CD4-positive, alpha-beta T cell treated with Interleukin-6 at 100 ng/mL for 8 hours (primary cell): ENCODE measurements at places on chromosomes 3 and 15.
A peak's percentile ranks its signal among the peaks of the same experiment; 100 is the strongest.

GRCh38 chr3:17175187-17175807, 290.5 kb downstream of the PLCL2 start:
- DNase-seq = no peak

- no peak for DNase-seq
Observed at GRCh38 chr3:156158656-156159295, 38.4 kb downstream of the KCNAB1 start.

DNA sequence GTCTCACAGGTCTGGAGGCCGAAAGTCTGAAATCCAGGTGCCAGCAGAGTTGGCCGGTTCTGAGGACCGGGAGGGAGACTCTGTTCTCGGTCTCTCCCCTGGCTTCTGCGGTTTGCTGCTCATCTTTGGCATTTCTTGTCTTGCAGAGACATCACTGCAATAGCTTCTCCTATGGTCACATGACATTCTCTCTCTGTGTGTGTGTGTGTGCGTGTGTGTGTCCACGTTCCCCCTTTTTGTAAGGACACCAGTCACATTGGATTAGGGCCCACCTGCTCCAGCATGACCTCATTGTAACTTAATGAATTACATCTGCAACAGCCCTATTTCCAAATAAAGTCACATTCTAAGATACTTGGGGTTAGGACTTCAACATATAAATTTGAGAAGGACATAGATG, 12.4 kb upstream of the ATP10A start:
- DNase-seq = no peak

- no peak for DNase-seq
Observed at GRCh38 chr15:25179673-25180511, 225.1 kb downstream of the SNRPN start.

GRCh38 chr3:168157903-168158302, 62.2 kb upstream of the GOLIM4 start:
- no peak for DNase-seq

DNA sequence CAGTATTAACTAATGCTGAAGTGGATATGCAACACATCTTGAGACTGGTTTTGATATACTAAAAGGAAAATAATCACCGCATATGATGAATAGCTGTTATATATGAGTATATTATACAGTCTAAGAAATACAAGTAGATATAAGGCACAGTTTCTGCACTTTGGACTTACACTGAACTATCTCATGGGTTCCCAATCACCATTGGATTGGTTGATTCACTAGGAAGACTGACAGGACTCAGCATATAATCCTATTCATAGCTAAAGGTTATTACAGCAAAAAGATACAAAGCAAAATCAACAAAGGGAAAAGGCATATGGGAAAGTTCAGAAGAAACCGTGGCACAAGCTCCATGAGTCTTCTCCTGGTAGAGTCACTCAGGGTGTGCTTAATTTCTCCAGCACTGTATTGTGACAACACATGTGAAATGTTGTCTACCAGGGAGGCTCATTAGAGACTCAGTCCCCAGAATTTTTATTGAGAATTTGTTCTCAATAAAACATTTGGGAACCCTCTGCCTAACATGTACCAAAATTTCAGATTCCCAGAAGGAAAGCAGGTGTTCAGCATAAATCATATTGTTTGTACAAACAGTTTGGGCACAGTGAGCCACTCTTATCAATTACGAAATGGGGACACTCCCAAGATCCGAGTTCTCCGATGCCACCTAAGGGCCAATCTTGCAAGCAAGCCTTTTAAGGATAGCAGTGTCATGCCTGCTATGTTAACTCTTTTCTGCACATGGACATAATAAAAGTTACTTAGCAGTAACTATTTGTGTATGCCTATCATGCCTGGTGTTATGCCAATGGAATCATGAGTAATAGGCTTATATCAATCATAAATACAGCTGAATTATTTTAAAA, 26.8 kb downstream of the CMC1 start:
- no peak for DNase-seq

- peak; percentile 62 for DNase-seq
Observed at GRCh38 chr3:152243301-152243711, 25.4 kb upstream of the MBNL1 start.

- no peak for DNase-seq
Observed at GRCh38 chr15:64348455-64348854, 7.5 kb downstream of the CSNK1G1 start.

DNA sequence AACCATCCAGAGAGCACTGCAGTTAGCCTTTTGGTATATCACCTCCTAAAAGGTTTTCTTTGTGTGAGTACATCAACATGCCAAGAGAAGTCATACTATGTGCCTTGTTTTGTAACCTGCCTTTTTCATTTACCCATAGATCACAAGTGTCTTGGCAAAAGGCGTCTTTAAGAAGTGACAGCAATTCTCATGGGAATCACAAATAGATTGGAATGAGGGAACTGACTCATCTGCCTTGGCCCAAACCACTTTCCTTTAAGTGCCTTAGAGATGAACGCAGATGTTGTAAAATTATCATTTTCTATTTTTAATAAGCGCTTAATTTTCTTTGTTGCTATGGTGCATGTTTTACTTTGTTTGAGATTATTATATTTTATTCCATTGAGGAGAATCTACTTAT, 20.7 kb upstream of the POMGNT2 start:
- no peak for DNase-seq

DNA sequence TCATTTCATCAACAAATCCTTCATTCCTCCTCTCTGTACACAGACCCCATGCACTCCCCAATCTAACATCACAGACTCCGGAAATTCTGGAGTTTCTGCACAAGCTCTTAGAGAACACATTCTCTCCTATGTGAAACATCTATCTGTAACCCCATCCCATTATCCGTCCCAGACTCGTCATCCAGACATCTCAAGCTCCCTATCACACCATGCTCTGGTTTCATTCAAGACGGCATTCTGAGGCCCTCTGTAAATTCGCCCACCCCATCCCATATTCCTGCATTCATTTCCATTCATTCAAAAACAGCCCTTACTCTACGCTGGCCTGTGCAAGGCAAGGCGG, 575 bp downstream of the LEO1 start:
- no peak for DNase-seq

- no peak for DNase-seq
Observed at GRCh38 chr3:53555068-53555588, 60.7 kb downstream of the CACNA1D start.

GRCh38 chr15:45993072-45993471, 358.2 kb downstream of the SQOR start:
- no peak for DNase-seq

- DNase-seq = no peak
Observed at GRCh38 chr3:155863072-155863784, 7.2 kb upstream of the GMPS start.

DNA sequence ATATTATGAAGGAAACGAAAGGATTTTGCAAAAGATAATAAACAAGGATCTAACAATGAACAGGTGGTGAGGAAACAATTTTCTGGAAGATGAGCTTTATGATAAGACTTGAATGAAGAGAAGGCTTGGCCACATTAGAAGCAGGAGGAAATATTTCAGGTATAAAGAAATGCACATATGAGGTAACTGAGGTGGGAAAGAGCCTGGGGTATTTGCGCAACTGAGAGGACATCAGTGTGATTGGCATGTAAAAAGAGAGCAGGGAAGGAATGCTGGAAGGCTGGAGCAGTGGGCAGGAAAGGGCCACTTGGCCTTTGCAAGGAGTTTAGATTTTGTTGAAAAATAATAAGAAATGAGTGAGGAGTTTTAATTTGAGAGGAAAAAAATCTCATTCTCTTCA, 414.4 kb upstream of the TMCO5A start:
- DNase-seq = no peak

GRCh38 chr3:161372321-161373260, 1.3 kb upstream of the SPTSSB start:
- peak; percentile 3 for DNase-seq

- no peak for DNase-seq
Observed at GRCh38 chr15:68991723-68992122, 22.8 kb upstream of the NOX5 start.

DNA sequence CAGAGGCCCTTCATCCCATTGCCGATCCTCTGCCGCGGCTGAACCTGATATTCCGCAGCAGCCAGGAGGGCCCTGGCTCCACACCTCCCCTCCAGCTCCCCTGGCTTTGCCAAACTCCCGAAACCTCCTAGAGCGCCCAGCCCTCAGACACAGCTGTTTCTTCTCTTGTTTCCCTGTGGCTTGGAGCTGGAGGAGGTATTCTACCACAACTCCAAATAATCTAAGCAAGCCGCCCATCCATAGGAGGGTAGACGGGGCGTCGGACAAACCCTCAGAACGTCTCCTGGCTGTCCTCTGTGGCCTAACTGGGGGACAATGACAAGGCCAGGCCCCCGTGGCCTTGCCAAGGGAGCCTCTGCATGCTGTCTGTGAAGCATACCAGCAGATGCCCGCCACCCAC, 10.4 kb downstream of the PLA2G4D start:
- no peak for DNase-seq

DNA sequence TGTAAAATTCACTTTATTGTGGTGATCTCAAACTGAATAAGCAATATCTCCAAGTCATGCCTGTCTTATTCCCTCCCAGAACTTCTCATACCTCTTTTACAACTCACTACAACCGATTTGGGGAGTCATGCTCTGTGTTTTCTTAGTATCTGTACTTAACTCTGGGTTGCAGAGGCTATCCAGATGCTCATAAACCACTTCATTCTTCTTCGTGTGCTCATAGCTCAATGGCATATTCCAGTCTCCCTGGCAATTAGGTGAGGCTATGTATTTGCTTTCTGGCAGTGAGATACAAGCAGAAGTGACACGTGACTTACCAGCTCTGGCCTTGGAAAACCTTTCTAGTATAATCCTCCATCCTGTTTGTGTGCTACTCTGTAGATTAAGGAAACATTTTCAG, 360.9 kb downstream of the ZNF385D start:
- no peak for DNase-seq

- DNase-seq = no peak
Observed at GRCh38 chr3:169867584-169868210, 2.0 kb downstream of the LRRC31 start.

DNA sequence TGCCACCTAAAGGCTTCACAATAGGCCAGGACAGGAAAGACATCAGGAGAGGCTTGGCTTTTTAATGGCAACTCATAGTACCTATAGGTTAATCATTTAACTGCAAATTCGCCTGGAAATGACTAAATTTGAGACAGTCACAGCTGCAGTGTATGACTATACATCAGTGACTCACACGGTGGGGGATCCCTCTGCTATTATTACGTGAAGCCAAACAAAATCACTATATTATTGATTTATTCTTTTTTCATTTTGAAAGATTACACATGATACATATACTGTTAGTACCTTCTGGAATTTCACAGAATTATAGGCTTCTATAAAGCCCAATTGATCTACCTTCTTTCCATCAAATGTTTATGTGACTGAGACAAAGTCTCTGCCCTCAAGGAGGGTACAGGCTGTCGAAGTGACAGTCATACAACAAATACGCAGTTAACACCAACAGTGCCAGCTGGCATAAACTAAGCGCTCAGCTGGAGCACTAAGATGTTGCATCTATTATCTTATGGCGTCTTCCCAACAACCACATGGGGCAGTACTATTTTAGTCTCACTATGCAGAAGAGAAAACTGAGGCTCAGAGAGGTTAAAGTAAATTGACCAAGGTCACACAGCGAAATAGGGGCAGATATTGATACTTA, 82.0 kb upstream of the LMOD3 start:
- DNase-seq = no peak

- DNase-seq = peak; percentile 92
Observed at GRCh38 chr3:113745756-113746547, at the start of gene NAA50. Gene NAA50 (minus strand): TSS chr3:113746249. CDS start chr3:113745949, 300 bp downstream.

- DNase-seq = no peak
Observed at GRCh38 chr3:112027826-112028225, 6.7 kb upstream of the TMPRSS7 start.

DNA sequence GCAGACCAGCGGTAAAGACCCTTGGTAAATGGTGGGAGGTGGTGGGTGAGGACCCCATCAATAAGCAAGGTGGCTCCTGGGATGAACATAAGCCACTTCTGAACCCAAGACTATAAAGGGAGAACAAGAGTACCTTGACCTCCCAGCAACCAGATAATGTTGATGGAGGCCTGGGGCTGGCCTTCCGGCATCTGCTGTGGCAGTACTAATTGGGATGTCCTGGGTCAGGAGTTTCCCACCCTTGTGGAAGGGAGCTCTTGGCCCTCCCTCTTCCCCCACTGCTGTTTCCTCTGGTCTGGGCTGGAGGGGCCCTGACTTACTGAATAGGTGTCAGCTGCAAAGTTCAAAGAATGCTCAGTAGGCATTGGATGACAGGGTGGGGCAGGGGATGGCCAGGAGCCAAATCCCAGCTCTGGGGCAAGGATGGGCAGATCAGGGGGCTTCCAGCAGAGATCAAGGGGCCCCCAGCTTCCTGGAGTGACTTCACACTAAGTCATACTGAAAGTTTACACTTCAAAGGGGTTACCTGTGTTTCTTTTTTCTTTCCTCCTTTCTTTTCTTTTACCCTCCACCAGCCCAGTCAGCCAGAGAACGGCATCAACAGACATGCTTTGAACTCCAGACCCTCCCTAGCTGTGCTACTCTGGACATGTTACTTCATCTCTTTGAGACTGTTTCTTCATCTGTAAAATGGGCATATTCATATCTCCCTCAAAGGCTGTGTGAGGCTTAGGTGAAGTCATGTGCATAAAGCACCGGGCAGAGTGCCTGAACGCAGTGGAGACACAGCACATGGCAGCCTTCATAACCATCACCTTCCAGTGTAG, 1.5 kb downstream of the RBP1 start:
- DNase-seq = no peak

DNA sequence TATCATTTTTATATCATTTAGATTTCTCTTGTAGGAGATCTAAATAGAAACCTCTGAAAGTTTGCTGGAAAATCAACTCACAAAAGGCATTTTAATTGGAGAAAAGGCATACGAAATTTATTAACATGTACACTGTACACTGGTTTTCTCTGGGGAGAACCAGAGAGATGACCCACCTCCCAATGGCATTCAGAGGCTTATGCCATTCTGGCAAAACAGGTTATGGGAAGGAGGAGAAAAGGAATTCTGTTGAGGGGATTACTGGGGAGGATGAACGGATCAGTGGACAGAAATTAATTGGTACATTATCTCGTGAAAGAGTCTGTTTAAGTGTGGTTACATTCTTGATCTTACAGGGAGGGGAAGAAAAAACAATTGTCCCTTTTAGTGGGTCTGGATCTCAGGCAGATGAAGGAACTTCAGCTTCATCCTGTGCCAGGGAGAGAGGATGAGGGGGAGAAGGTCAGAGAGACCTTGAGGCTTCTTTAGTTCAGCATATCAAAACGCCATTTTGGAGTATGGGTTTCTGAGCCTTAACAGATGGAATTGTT, 16.5 kb downstream of the RAB11A start:
- no peak for DNase-seq

GRCh38 chr3:125585595-125586223, 9.6 kb downstream of the OSBPL11 start:
- peak; percentile 34 for DNase-seq

GRCh38 chr3:112003321-112004080, 4.8 kb downstream of the TAGLN3 start:
- DNase-seq = peak; percentile 3

DNA sequence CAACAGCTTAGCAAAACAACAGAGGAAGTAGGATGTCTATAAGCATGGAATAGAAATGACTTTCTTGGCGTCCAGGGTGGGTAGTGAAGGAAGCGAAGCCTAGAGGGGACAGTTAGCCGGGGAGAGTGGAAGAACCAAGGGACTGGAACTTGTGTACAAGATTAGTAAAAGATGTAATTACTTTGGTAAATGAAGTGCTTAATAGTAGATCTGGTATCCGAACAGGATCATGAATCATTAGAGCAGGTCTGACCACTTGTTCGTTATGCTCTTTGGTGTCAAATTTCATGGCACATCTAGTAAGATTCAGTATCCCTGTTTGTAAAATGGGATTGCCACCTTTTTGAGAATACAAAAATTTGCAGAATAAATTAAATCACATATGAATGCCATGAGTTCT, 112.5 kb upstream of the MLF1 start:
- no peak for DNase-seq
